ENCODE measurements at places on chromosomes 1 and 21. TPM values are rescaled to one million over a fixed set of nuclear protein-coding genes. Genes with fewer than 3 reads are reported as not detected.

Gene HSPA6
- 0.22 TPM for total RNA-seq

Gene TIE1
- 962 TPM for total RNA-seq

Gene SPOCD1
- total RNA-seq = 0.86 TPM

Gene HES4
- total RNA-seq = 23.6 TPM

Gene LRP8
- total RNA-seq = 7.9 TPM

Gene PTGER3
- total RNA-seq = under 0.01 TPM

Gene KCNQ4
- not detected for total RNA-seq
